ENCODE measurements at places on chromosomes 1 and 21.
A peak's percentile ranks its signal among the peaks of the same experiment; 100 is the strongest.

- no peak for DNase-seq
Measured at GRCh38 chr1:85133565-85134159, 67.2 kb downstream of the SYDE2 start.

- no peak for DNase-seq
Measured at GRCh38 chr1:47424336-47424982, 8.4 kb downstream of the FOXE3 start.

GRCh38 chr1:58084266-58084665 lies 462.3 kb downstream of the OMA1 start:
- no peak for DNase-seq

DNA sequence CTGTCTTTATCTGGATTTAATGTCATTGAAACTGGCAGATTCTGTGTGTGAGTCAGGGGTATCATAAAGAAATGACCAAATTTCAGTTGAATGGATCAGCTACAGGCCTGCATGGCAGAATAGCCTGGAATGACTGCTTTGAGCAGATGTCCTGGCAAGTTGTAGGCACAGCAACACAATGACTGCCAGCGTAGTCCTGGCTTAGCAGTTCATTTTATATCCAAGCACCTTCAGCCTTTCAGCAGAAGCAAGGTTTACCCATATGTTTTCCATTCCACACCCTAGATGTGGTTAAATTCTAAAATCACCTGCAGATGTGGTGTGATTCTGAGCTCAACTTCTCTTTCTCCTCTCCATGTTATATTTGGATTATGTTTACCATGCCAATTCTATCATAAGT lies 22.3 kb upstream of the PTGFR start:
- no peak for DNase-seq

DNA sequence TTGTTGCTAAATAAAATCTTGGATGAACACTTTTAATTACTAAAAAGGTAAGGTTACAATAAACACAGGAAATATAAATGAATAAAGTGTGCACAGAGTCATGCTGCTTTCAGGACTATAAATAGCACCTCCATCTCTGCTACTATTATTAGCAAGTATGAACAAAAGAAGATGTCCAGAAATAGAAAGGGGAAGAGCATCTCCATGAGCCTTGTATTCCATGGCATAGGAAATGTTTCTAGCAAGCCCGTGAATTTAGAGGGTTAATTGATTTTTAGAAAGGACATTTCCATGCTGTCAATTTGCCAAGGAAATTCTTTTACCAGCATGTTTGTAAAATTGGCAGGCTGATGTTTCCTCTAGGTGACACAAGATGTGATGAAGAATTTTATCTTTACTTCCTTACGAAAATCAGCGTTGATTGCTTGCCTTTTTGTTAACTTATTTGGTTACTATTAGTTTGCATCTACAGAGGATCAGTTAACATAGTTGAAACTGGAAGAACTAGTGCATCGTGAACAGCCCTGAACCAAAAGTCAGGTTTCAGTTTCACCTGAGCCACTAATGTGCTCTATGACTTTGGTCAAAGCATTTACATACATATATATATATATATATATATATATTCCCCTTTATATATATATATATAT lies 45.3 kb downstream of the NR5A2 start:
- no peak for DNase-seq

- DNase-seq = no peak
Measured at GRCh38 chr1:215118081-215118480, 35.5 kb downstream of the KCNK2 start.

DNA sequence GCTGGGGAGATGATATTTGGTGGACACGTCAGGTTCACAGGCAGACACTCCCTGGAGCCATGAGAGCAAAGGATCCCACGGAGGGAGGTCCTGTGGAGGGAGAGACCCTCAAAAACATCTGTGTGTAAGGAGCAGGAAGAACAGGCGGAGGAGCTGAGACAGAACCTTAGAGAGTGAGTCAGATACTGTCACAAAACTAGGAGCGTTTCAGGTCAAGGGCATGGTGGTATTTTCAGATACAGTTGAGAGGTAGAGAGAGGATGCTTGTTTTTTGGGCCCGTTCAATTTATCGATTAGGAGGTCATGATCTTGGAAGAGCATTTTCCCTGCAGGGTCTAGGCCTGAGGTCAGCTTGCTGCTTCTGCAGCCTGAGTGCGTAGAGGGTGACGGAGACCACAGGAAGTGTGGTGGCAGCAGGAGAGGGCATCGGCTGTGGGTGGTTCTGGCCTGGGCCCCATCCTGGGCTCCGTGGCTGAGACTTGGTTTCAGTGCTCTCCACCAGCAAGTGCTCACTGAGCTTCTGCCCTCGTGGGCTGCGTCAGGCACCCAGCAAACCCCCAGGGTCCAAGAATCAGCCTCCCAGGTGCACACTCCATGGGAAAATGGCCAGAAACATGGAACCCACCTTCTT lies 39.9 kb downstream of the SPSB1 start:
- no peak for DNase-seq

GRCh38 chr1:23593042-23593521 lies 33.8 kb upstream of the ID3 start:
- DNase-seq = no peak

- no peak for DNase-seq
Measured at GRCh38 chr1:203797948-203798655, 2.7 kb downstream of the ZBED6 start.

- no peak for DNase-seq
Measured at GRCh38 chr1:85992791-85993190, 163.8 kb downstream of the COL24A1 start.

DNA sequence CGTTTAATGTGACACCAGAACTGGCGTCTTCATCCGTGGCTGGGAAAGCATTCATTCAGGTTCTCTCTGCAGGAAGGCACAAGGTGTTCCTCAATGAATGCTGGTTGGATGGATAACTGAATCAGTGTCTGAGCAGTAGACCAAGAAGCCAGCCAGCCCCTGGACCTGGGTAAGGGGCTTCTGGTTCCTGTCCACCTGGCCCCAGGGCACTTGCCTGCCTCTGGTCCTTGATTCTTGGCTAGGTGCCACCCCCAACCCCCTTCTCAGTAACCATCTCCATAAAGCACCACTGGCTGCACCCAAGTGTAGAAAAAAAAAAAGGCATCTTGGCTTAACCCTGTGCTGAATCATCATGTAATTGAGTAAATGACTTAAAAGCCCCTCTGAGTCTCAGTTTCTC lies 59.1 kb downstream of the KCND3 start:
- DNase-seq = no peak

- DNase-seq = no peak
Measured at GRCh38 chr1:7110321-7110720, 325.1 kb downstream of the CAMTA1 start.

DNA sequence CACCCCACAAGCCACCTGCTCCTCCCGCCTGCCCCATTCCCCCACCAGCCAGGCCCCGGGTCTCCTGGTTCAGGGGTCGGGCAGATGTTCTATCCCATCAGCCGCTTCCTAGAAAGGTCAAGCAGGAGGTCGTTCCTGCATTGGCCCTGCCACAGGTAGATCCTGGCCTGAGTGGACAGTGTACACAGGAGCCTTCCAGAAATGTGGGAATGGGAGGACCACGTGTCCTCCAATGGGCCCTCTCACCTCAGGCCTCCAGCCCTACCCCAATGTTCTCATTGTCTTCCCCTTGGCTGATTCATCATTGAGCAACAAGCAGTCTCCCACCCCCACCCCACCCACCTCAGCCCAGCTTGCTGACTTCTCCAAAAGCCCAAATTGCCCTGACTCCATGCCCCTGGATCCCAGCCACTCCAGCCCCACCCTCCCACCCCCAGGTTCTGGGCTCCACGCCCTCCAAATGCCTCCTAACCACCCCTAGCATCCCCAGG lies 2.1 kb downstream of the S100A16 start:
- DNase-seq = no peak

GRCh38 chr1:110258734-110259133 lies 48.6 kb downstream of the KCNC4 start:
- no peak for DNase-seq

DNA sequence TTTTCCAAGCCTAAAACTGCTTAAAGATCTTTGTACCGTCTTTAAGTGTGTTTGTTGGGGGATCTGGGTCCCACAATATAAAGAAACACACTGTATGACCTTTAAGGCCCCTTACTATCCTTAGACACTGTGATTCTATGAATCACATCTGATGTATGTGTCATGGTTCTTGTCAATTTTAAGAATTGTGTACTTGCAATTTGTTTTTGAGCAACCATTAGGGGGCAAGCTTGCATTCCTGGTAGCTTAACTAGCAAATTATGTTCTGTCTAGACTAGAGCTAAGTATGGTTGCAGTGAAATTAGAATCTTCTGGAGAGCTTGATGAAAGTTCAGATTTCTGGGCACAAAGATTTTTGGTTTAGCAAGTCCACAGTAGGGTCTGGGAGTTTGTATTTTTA lies 219.5 kb downstream of the TPR start:
- no peak for DNase-seq

DNA sequence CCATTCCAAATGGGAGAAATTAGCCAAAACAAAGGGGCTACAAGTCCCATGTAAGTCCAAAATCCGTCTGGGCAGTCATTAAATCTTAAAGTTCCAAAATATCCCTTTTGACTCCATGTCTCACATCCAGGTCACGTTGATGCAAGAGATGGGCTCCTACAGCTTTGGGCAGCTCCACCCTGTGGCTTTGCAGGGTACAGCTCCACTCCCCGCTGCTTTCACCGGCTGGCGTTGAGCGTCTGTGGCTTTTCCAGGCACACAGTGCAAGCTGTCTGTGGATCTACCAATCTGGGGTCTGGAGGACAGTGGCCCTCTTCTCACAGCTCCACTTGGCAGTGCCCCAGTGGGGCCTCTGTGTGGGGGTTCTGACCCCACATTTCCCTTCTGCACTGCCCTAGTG lies 130.2 kb downstream of the TPR start:
- no peak for DNase-seq

DNA sequence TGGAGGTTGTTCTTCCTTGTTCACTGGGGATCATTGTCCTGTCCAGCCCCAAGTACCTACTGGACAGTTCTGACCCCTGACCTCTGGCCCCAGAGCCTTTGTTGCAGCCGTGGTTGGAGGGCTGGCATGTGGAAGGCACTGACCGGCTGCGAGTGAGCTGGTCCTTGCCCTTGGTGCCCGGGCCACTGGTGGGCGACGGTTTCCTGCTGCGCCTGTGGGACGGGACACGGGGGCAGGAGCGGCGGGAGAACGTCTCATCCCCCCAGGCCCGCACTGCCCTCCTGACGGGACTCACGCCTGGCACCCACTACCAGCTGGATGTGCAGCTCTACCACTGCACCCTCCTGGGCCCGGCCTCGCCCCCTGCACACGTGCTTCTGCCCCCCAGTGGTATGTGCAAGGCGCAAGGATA lies 11.4 kb downstream of the TIE1 start:
- no peak for DNase-seq

DNA sequence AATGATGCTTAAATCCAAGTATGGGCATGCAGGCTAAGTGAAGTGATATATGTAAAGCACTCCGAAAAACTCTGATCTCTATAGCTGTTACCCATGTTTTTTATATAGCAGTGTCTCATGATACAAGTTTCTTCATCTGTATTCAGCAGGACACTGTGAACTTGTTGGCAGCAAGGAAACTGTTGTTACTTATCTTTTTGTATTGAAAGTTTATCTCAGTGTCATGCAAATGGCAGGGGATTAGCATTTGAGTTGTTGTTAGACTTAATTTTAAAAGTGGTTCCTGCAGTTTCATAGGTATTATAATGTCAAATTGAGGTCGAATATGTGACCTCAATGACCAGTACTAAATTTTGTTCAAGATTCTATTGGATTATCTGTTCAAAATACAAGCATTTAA lies 47.9 kb downstream of the NCAM2 start:
- no peak for DNase-seq

GRCh38 chr1:43878440-43878839 lies 55.2 kb upstream of the ARTN start:
- no peak for DNase-seq

DNA sequence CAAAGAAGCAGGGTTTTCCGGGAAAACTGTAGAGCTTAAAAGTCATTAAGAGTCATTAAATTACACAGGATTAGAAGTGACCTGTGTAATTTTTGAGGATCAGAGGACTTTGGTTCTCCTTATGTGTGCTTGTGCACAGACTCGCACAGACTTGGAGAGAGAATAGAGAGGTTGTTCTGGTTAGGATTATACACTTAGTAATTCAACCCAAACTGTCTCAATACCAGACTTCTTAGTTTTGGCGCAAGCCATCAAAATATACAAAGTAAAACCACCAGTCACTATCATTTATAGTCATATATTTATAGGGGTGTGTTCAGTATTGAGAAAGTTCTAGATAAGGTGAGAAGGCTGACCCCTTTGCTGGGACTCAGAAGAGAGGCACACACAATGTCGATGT lies 112.3 kb downstream of the HLX start:
- DNase-seq = no peak

DNA sequence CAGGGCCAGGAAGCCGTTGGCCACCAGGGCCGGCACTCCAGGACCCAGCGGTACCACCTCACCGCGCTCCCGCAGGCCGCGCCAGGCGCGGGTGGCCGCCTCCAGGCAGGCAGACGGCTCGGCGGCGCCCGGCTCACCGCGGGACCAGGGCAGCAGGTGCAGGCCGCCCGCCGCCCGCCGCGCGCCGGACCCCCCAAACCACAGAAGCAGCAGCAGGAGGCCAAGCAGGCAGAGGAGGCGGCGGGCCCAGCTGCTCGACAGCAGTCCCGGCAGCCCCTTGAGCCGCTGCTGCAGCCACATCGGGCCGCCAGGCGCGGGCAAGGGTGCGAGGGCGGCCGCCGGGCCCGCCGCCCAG lies 312 bp downstream of the KIAA2013 start:
- no peak for DNase-seq

DNA sequence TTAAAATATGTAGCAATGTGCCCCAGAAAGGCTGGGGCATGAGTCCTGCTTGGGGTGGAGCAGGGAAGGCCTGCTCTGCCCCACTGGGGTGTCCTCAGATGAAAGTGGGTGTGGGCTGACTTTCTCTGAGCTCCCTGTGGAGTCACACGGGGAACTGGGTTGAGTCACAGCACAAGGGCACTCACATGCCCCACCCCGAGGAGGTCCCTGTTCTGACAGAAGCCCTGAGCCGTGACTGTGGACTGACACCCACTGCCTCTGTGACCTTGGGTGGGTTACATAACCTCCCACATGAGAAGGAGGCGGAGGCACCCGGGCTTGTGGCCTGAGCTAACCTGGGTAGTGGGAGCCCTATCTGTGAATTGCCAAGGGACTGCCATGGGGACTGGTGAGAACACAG lies 52.5 kb upstream of the TINAGL1 start:
- DNase-seq = no peak

- DNase-seq = peak; percentile 48
Measured at GRCh38 chr1:54886724-54887664, at the start of gene DHCR24. TSS of gene DHCR24 (minus strand) at chr1:54887195. CDS start at chr1:54887119, 76 bp downstream.

Data from stimulated activated CD4-positive, alpha-beta T cell treated with anti-CD3 and anti-CD28 coated beads, TNF-alpha, amount 100 ng/mL, for 1 hour (primary cell).